ENCODE measurements at places on chromosomes 3 and 15. TPM values are rescaled to one million over a fixed set of nuclear protein-coding genes. Genes with fewer than 3 reads are reported as not detected.

- no peaks in the 10 kb centered on the region for H3K27me3 ChIP-seq
- no peak for DNase-seq
- no peak overlapping the region for H3K4me3 ChIP-seq
These were observed 65.3 kb downstream of the FAIM start for GRCh38 chr3:138673641-138674530.

GRCh38 chr3:100437721-100438622, 36.6 kb downstream of the LNP1 start:
- H3K36me3 ChIP-seq: no peaks in the 10 kb centered on the region
- H3K4me3 ChIP-seq: no peak overlapping the region
- no peak for DNase-seq
- no peaks in the 10 kb centered on the region for H3K27me3 ChIP-seq
- no peaks in the 10 kb centered on the region for H3K4me1 ChIP-seq

Gene MEGF11
- total RNA-seq: not detected

DNA sequence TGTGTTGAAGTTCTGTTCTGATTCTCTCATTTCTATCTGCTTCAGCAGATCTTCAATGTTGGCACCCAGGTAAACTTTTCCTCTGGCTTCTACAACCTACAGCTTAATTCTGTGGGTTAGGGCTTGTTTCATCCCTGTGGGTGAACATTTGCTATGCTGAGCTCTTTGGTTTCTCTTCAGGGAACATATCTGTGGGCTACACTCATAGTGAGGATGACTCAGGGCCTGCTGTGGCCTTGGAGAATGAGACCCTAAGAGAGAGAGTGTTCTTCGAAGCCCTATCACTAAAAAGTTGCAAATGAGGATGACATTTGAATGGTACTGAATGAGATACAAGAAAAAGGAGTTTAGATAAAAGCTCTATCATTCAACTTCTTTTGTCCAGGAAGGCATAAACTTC, 346.2 kb upstream of the CBLB start:
- DNase-seq: no peak
- no peaks in the 10 kb centered on the region for H3K27me3 ChIP-seq
- no peak overlapping the region for H3K4me3 ChIP-seq
- no peak overlapping the region for H3K27ac ChIP-seq

- no peaks in the 10 kb centered on the region for H3K36me3 ChIP-seq
- DNase-seq: no peak
- no peaks in the 10 kb centered on the region for H3K27me3 ChIP-seq
- no peak overlapping the region for H3K27ac ChIP-seq
- no peak overlapping the region for H3K4me3 ChIP-seq
These were observed 254.8 kb downstream of the ZBTB20 start for GRCh38 chr3:114892131-114892879.

DNA sequence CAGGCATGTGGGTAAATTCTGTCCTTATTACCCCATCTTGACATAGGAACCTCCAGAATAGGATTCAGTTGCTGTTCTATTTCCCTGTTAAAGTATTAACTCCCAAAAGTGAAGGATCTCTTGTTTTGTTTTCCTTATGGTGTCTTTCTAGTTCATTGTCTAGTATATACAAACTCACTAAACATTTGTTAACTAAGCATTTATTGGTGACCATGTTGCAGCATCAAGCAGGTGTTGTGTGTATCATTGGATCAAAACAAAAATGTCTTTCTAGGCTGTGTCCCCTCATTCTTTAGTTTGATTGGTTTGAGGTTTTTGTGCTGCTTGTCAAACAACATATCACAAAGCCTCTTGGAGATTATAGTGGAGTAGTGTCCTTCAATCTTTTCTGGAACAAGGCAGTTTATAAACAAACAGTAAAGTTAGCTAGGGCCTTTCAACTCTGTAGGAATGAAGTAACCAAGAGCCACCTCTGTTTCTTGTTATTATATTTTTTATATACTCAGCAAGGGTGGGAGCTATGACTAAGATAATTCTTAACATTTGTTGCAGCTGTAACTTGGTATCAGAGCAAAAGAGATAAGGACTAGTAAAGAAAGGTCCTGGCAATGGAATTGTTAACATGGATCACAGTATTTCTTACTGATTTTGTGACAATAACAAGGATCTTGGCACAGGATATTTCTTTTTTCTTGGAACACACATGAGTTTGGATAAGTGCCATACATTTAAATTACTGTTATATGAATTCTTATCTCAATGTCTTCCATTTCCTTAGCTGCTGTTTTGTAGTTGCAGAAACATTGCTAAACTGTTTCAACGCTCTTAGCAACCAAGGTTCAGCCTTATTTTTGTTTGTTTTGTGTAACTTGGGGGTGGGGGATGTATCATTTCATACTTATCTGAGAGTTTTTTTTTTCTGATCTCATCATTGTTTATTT, 49.3 kb downstream of the TMOD3 start:
- H3K27me3 ChIP-seq: no peaks in the 10 kb centered on the region
- no peak overlapping the region for H3K4me3 ChIP-seq
- DNase-seq: no peak
- H3K4me1 ChIP-seq: no peaks in the 10 kb centered on the region

- no peak for DNase-seq
- H3K27ac ChIP-seq: no peak overlapping the region
- H3K4me1 ChIP-seq: no peaks in the 10 kb centered on the region
These were observed 175.0 kb downstream of the PDZRN3 start for GRCh38 chr3:73449774-73450173.

DNA sequence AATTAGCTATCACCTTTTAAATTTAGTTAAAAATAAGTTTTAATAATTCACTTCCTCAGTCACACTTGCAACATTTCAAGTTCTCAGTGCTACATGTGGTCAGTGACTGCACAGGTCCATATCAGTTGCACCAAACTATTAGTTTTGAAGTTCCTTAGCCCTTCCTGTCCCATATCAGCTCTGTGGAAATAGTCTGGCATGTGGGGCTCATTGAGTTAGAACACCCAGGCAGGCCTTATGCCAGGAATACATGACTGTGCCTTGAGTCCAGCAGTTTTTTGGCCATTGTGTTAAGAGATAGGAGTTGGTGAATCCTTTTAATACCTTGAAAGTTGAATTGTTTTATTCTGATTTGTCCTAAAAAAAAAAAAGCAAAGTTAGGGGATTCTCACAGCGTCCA, 153.7 kb upstream of the BFSP2 start:
- H3K27ac ChIP-seq: no peak overlapping the region
- no peaks in the 10 kb centered on the region for H3K36me3 ChIP-seq
- no peak for DNase-seq
- no peaks in the 10 kb centered on the region for H3K4me1 ChIP-seq
- H3K27me3 ChIP-seq: no peaks in the 10 kb centered on the region

Gene CHL1
- total RNA-seq: 64.8 TPM

DNA sequence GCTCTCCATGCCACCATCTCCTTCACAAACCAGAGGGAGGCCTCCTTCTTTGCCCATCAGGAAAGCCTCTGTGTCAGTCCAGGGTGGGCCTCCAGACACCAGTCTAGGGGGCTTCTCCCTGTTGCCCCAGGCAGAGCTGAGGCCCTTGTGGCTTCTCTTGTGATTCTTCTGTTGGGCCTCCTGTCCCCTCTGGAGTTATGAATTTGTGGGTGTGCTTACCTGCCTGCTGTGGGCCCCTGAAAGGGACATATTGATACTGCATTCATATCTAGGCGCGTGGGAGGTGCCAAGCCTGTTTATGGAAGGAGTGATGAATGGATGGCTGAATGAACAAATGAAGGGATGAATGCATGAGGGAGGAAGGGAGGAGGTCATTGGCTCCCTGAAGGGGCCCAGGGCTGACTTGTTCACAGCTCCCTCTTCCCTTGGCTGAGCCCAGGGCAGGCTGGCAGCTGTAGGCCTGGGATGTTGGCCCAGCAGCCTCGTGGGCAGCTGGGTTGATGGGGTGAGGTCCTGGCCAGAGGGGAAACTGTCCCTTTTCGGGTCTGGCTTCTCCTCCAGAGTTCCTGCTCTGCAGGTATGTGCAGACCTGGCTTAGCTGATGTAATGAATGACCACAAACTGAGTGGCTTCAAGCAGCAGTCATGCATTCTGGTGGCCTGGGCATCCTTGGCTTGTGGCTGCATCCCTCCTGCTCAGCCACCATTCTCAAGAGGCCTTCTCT, 195.4 kb downstream of the GOLGA6L6 start:
- no peaks in the 10 kb centered on the region for H3K27me3 ChIP-seq
- H3K4me1 ChIP-seq: no peaks in the 10 kb centered on the region
- DNase-seq: no peak
- no peak overlapping the region for H3K27ac ChIP-seq
- no peak overlapping the region for H3K4me3 ChIP-seq

Gene WDR72
- 0.15 TPM for total RNA-seq

DNA sequence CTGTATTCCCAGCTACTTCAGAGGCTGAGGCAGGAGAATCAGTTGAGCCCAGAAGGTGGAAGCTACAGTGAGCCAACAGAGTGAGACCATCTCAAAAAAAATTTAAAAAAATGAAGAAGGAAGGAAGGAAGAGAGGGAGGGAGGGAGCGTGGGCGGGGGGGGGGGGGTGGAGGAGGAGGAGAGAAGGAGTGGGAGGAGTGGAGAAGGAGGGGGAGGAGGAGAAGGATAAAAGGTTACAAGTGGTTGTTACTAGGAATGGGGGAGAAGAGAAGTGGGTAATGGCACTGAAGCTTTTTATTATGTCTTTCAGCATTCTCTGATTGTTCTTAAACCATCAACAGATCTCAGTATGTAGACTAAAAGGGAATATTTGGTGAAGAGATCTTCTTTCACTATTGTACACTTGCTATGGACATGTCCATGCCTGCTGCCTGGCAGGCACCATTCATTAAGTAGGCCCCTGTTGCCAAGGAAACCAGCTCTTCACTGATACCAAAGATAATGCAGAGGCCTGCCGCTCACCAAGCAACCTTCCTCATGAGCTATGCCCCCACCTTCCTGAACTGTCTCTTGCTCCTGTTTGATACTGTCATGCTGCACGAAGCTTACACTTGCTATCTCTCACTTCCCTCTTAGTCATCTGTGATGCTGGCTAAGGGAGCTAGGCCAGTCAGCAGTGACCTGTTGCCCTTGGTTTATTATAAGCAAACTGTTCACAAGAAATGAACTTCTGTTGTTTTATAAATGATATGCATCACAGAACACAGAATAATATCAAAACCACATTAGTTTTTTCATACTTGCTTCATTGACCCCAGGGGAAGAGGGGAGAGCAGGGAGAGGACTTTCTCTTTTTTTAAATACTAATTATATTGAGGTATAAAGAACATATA, 23.1 kb downstream of the EPM2AIP1 start:
- no peaks in the 10 kb centered on the region for H3K27me3 ChIP-seq
- no peaks in the 10 kb centered on the region for H3K4me1 ChIP-seq
- no peak overlapping the region for H3K4me3 ChIP-seq
- no peak for DNase-seq
- no peaks in the 10 kb centered on the region for H3K36me3 ChIP-seq

Gene TMC3
- total RNA-seq: 0.14 TPM
